ENCODE measurements at places on chromosomes 3 and 15. TPM values are rescaled to one million over a fixed set of nuclear protein-coding genes. Genes with fewer than 3 reads are reported as not detected.

DNA sequence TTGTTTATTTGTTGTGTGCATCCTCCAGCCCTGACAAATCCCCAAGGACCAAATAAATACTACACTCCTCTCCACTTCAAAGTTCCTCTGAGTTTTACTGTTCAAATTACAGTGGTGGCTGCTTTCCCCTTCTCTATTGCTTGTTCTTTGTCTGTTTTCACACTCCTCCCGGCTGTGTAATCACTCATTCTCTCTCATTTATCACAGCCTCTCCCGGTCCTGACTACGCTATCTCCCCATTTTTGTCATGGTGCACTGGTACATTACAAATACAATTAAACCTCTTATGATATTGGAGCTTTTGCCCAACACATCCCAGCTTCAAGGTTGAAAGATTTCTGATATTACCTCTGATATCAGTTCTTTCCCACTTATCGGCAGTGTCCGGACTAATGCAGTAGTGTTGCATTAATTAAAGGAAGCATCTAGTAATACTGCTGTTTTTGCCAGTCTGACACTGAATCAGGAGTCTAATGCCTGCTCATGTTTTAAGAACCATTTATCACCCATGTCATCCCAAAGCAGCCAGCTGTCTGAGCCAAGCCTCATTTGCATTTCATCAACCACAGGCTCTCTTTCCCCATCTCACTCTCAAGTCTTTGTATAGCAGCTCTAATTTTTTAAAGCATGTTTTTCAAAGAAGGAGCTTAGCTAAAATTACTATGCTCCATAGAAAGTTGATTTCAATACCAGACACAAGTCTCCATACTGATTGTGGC is 740.5 kb downstream of the ROBO2 start:
- DNase-seq = no peak
- no peaks in the 10 kb centered on the region for H3K4me1 ChIP-seq
- H3K27ac ChIP-seq = no peak overlapping the region
- no peaks in the 10 kb centered on the region for H3K27me3 ChIP-seq

DNA sequence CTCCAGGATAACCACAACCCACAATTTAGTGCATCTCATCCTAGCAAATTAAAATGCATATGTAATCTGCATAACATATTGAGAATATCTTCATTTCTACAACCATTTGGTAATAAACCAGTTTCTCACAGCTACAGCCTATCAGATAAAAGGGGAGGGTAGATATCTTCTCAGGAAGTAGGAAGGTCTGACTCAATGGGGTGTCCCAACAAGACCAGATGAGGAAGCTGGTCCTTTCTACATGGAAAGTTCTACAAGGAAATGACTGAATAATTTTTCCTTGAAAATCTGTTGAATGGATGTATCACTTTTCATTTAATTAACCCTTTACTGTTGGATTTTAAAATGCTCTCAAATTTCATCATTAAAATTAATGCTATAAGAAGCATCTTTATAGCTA is 17.4 kb upstream of the TMPRSS7 start:
- H3K4me3 ChIP-seq = no peak overlapping the region
- H3K36me3 ChIP-seq = no peaks in the 10 kb centered on the region
- no peak overlapping the region for H3K27ac ChIP-seq
- peaks cover 13% of the 10 kb centered on the region for H3K4me1 ChIP-seq

The TNNC1 gene
- 1.4 TPM for total RNA-seq

The SLC2A2 gene
- total RNA-seq = not detected

The CILP gene
- not detected for total RNA-seq

DNA sequence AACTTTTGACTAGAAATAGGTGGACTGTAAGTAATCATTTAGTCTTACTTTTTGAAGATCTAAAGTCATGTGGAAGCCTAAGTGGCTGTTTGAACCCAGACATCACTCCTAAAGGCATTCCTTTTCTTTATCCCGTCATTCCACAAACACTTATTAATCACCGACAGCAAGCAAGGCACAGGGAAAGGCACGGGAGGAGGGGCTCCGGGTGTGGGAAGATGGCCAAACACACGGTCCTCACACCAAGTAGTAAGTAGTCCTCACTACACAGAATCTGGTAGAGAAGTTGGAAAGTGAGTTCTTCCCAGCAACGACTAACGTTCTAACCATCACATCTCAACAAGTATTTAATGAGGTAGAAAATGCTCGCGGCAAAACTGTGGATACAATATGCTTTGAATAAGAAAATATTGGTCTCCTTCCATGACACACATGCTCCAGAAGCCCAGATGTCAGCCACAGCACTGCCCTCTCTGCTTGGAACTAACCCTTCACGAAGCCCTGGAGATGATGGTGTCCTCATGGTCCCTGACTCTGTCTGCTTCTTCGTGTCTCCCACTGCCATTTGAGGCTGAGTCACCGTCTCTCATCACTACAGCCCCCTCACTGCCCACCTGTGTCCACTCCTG is 202.2 kb downstream of the OPA1 start:
- H3K4me1 ChIP-seq = no peaks in the 10 kb centered on the region
- H3K27me3 ChIP-seq = peaks cover 33% of the 10 kb centered on the region
- no peak for DNase-seq

The DPPA2 gene
- total RNA-seq = not detected

GRCh38 chr3:171339598-171339997 is 120.6 kb downstream of the TNIK start:
- DNase-seq = no peak
- H3K36me3 ChIP-seq = peaks cover 30% of the 10 kb centered on the region

Data from activated CD8-positive, alpha-beta memory T cell treated with anti-CD3 and anti-CD28 coated beads, Interleukin-2, amount 10 ng/mL, durations not matched to agents 7 days and 5 days (primary cell).